NCI-H69 (cell line): ENCODE measurements at places on chromosomes 2 and 18.

DNA sequence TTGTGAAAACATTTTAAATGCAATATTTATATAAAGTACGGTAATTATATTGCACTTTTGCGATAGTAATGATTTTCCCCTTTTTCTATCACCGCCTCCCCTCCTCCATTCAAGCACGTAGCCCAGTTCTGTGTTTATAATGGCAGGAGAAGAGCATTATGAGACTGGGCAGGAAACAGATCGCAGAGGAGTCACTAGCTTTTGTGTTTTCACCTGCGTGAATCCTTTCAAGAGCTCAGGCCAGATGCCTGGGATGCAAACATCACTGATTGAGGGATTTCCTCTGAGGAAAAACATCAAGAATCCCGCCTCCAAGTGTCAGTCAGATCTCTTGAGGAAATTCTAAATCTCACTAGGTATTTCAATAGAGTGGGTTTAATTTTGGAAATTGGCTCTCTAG lies 178.4 kb upstream of the FN1 start:
- DNase-seq = peak; percentile 36

DNA sequence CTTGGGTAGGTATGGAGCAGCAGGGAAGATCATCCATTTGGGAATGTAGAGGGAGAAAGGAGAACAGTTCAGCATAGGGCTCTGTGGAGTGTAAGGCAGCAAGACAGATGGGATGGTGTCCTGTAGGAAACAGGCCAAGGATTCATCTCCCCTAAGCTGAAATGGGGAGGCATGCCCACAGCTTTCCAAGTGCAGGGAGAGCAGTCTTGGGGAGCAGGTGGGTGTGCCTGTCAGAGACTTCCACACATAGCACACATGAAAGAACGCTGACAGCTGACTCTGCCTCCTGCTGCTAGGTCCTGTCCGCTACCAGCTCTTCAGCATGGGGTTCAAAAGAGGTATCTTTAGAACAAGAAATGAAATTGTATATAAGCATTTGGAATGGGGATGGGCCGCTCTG lies 9.0 kb downstream of the SETBP1 start:
- no peak for DNase-seq

GRCh38 chr2:203811491-203812221 lies 55.9 kb upstream of the CTLA4 start:
- DNase-seq = no peak

DNA sequence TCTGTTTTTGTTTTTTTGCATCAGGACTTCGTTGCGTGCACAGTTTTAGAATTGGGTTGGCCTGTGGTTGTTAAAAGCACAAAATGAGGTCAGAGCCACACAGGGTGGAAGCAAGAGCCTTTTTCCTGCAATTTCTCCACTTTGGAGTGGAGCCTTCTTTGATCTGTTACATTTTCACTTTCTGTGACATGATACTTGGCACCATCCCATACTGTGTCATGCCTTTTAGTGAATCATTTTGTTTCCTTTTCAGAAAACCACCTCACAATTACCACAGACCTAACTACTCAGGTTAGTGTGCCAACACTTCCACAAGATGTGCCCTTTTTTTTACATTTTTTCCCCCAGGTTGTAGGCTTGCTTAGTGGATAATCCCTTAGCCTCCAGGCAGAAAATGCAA lies 32.5 kb downstream of the MERTK start:
- DNase-seq = no peak

GRCh38 chr18:44687421-44687820 lies 6.7 kb downstream of the SETBP1 start:
- peak; percentile 31 for DNase-seq

GRCh38 chr18:31490833-31491232 lies 7.1 kb upstream of the DSG2 start:
- DNase-seq = no peak

- DNase-seq = peak; percentile 87
Observed at GRCh38 chr2:158144914-158145625, 43.4 kb downstream of the UPP2 start.

GRCh38 chr2:19504400-19505198 lies 146.2 kb upstream of the OSR1 start:
- peak; percentile 10 for DNase-seq

DNA sequence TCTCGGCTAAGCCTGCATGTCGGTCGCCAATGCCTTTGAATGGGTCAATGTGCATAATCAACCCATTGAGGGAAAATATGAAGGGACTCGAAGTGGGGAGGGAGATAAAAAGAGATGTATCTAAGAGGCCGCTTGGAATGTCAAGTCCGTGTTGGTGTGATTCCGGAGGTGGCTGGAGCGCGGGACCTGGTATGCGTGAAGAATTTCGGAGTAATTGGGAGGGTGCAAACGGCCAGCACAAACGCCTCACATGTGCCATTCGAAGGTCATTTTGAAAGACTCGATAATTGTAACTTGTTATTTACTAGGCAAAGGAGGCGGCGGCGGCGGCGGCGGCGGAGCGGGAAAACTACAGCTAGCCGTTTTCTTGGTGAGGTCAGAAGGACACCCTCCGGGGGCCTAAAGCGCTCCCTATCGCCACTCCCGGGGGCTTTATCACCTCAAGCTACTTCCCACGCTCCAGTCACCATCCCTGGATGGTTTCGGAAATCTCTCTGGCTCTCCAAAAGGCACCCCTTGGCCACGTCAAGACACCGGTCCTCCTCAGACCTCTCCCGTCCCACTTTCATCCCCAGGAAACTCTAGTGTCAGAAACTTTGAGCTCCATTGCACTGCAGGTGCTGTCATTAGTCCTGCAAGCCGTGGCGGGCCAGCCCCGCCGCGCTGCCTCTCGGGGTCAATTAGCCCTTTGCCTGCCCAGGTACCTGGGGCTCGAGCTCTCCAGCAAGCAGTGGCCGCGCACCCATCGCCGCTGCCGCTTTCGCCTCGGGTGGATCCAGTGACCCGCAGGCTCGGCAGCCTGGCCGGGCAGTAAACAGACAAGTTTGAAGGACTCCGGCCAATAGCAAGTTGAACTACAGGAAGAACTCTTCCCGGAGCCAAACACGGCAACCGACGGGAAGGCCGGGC lies 1.5 kb downstream of the ERBB4 start:
- peak; percentile 81 for DNase-seq

- DNase-seq = peak; percentile 70
Observed at GRCh38 chr18:24659827-24660720, 199.6 kb downstream of the HRH4 start.

DNA sequence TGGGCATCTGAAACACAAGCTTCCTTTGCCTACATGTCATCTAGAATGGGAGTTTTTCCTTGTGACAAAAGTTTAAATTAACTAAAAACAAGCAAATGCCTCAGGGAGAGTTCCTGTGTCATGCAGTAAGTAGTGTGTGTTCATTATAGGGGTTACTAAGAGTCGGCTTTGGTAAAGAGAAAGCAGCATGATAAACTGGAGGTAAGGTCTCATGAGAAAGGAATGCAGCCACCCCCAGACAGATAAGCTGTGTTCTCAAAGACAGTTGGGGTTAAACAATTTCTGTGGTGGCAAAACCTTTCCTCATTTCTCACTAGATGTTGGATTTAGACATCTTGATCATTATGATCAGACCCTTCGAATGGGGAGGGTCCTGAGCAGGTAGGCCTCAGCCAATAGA lies 129.7 kb downstream of the MAP4K4 start:
- no peak for DNase-seq

DNA sequence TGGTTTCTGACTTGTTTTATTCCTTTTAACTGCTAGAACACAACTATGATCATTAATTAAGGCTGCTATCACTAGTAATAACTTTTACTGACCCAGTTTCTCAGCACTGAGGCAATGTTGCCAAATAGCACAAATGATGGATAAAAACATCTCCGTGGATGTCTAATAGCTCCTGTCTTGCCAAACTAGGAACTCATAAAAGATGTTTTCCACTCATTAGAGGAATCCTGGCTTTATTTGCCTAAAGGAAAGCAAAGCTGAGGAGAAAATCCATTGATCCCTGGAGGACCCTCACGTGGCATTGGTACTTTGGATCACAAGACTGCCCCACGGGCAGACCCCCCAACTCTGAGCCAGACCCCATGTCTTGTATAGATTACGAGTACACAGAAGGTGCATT lies 96.1 kb upstream of the ZNF397 start:
- DNase-seq = no peak

DNA sequence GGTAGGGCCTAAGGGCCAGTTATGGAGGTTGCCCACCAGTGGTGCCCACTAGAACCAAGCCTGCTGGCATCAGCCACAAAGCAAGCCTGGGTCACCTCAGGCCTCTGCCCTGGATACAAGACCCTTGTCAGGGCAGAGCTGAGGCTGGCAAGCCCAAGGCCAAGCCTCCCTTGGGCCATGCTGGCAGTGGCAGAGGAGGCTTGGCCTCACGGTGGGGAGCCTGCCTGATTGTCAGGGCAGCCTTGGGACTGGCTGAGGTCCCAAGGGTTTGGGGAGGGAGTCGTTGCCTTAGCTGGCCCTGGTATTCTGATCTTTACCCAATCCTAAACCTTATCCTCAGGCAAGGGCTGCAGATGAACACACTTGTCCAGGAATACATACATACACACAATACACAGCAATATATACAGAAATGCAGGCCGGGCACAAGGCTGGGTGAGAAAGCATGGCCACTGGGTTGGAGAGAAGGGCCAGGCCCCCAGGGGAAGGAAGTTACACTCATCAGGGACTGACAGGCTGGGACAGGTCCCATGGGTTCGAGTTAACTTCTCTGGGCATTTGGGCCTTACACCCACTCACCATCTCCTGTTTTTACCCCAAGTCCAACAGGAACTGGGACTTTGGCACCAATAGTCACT lies 21.0 kb downstream of the CCT7 start:
- DNase-seq = no peak

GRCh38 chr2:98294711-98295110 lies 51.5 kb upstream of the CNGA3 start:
- DNase-seq = no peak

- peak; percentile 73 for DNase-seq
Observed at GRCh38 chr2:3348767-3349166, 28.9 kb downstream of the EIPR1 start.

GRCh38 chr2:234497594-234498235 lies 834 bp upstream of the ARL4C start:
- no peak for DNase-seq

DNA sequence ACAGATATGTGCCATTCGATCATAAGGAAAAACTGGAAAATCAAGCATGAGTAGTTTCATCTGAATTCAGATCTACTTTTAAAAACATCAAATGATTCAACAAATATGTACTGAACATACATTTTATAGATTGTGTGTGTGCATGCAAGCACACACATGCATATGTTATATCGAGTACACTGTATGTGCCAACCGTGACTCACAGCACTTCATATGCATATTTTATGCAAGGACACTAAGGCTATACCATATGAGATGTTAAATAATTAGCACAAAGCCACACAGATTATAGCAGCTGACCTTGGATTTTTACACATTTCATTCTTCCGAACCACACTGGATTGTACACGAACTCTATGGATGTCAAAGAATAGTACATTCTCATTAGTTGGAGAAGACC lies 161.2 kb downstream of the DNAH7 start:
- DNase-seq = no peak

GRCh38 chr2:208010506-208010905 lies 14.8 kb downstream of the PLEKHM3 start:
- no peak for DNase-seq
